LHCN-M2 (cell line): ENCODE measurements at places on chromosomes 1 and 21. TPM values are rescaled to one million over a fixed set of nuclear protein-coding genes. Genes with fewer than 3 reads are reported as not detected.
A peak's percentile ranks its signal among the peaks of the same experiment; 100 is the strongest.

The LMX1A gene
- total RNA-seq = not detected in 2 replicates

- DNase-seq = no peak
Measured at GRCh38 chr1:229582011-229582694, 23.6 kb upstream of the ABCB10 start.

The LCA5L gene
- 0.58 and 0.98 TPM in 2 replicates for total RNA-seq

- DNase-seq = no peak
Measured at GRCh38 chr1:209755926-209756614, at the start of gene TRAF3IP3. TSS of gene TRAF3IP3 (plus strand) at chr1:209756053. CDS start at chr1:209760040, 3,987 bp downstream.

DNA sequence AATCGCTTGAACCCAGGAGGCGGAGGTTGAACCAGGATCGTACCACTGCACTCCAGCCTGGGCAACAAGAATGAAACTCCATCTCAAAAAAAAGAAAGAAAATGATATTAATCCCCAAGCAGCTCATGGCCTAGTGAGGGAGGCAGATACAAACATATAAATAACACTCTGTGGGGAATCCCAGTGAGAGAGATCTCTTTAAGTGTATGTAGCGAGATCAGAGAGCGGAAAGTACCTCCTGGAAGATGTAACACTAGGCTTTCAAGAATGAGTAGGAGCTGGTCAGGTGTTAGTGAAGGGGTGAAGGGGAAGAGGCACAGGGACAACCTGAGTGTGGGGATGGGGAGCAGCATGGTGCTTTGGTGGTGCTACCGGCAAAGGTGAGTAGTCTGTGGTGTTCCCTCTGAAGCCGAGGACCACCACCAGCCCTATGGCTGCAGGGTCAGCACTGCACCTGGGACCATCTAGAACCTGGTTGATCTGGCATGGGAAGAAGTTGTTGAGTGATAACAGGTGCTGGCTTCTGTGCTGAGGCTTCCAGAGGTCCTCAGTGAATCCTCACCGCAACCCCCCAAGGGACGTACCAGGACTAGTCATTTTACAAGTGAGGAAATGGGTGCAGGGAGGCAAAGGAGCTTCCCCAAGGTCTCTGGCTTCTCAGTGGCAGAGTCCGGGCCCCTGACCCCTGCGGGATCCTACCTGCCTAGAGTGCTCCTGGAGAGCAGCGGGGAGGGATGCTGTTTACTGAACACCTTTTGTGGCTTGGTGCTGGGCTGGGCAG, 367.6 kb upstream of the VAMP3 start:
- no peak for DNase-seq

The HAPLN2 gene
- not detected in 2 replicates for total RNA-seq

- no peak for DNase-seq
Measured at GRCh38 chr21:14088391-14088790, 122.4 kb downstream of the LIPI start.

- no peak for DNase-seq
Measured at GRCh38 chr1:214823311-214824117, 220.5 kb downstream of the CENPF start.

- DNase-seq = no peak
Measured at GRCh38 chr1:28374297-28374696, 4.8 kb downstream of the PHACTR4 start.

DNA sequence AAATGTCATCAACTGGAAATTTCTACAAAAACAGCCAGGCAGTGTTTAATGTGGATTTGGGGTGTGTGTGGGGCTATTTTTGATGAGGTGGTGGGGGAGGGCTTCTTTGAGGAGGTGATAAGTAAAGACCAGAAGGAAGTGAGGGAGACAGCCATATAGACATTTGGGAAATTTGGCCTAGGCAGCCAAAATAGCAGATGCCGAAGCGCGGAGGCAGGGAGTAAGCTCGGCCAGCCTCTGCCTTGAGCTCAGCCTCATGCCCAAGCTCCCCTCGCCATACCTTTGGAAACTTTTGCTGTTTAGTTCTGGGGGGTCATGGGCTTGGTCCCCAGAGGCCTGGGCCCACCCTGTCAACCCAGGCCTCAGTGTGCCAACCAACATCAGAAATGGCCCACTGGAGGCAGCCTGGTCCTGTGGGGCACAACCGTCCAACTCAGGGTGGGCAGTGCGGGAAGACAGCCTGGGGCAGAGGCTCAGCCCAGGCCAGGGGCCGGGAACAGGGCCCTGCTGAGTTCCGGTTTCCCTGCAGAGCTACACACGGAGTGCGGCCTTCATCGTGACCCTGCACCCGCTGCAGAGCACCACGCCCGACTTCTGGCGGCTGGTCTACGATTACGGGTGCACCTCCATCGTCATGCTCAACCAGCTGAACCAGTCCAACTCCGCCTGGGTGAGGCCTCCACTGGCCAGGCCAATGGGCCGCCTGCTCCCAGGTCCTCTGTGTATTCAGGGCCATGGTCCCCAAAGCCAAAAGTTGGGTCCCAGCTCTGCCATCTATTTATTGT, 84.0 kb downstream of the PTPRU start:
- no peak for DNase-seq

The PSMB4 gene
- 238 and 258 TPM in 2 replicates for total RNA-seq

DNA sequence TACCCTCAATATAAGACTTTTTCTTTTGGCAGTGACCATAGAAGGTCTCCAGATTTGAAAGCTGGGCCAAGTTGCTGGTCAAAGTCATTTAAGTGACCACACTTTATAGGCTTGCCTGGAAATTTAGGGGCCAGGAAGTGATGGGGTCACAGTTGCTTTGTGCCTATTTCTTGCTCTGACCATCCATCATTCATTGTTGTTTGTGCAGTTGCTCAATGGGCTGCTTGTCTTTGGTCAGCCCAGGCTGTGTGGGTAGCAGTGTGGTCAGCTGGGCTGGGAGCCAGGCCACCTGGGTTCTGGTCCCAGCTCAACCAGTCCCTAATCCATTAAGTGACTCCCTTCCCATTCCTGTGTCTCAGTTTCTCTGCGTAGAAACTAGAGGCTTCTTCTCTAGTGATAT, 2.1 kb upstream of the OTUD7B start:
- peak; percentile 86 for DNase-seq

GRCh38 chr1:8352471-8352845, 34.5 kb downstream of the SLC45A1 start:
- DNase-seq = no peak

DNA sequence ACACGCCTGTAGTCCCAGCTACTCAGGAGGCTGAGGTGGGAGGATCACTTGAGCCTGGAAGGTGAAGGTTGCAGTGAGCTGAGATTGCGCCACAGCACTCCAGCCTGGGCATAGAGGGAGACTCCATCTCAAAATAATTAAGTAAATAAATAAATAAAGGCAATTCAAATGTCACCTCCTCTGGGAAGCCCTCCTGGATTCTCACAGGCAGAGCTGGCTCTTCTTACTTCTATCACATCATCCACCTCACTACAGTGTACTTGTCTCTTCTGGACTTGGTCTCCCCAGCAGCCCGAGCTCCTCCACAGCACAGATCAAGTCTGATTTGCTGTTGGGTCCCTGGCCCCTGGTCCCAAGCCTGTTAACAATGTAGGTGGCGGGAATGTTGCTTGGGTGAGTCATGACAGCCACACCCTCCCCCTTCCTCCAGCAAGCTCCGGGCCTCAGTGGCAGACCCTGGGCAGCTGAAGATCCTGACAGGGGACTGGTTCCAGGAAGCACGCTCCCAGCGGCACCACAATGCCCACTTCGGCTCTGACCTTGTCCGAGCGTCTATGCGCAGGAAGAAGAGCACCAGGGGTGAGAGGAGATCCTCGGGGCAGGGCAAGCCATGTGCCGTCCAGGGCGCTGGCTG, 5.3 kb downstream of the SYTL1 start:
- no peak for DNase-seq

DNA sequence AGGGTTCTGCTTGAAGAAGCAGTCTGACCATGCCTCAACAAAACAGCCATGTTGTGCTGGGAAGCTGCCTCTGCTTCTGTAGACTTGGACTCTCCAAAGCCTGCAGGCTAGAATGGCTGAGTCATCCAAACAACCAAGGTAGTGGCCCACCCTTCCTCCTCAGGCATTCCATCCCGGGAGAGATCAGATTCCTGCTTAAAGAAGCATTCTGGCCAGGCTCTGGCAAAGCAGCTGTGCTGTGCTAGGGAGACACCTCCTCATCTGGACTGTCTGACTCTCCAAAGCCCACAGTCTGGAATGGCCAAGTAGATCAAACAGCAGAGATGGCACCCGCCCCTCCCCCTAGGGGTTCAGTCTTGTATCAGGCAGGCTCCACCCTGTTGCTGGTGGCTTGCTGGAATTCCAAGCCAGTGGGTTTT, 38.3 kb upstream of the F3 start:
- DNase-seq = peak; percentile 90

The GLIS1 gene
- 3.7 and 4.6 TPM in 2 replicates for total RNA-seq

- DNase-seq = no peak
Measured at GRCh38 chr1:27141266-27142003, 13.5 kb downstream of the SLC9A1 start.

The FCGR1A gene
- not detected in 2 replicates for total RNA-seq

The EYA3 gene
- total RNA-seq = 14.3 and 15.2 TPM in 2 replicates

The LCE1E gene
- not detected in 2 replicates for total RNA-seq

The CR1L gene
- not detected in 2 replicates for total RNA-seq

The PCBP3 gene
- 2.8 and 3.8 TPM in 2 replicates for total RNA-seq

GRCh38 chr1:170562646-170563338, 30.8 kb downstream of the GORAB start:
- DNase-seq = peak; percentile 88

- DNase-seq = peak; percentile 67
Measured at GRCh38 chr1:89516055-89516454, 8.6 kb upstream of the LRRC8B start.

The TCHHL1 gene
- not detected in 2 replicates for total RNA-seq

GRCh38 chr1:247317702-247318101, 14.0 kb downstream of the ZNF496 start:
- DNase-seq = no peak

The TRIM17 gene
- total RNA-seq = not detected in 2 replicates

The OR2L8 gene
- total RNA-seq = not detected in 2 replicates

GRCh38 chr1:53546409-53547155, 87.4 kb downstream of the DMRTB1 start:
- DNase-seq = no peak

DNA sequence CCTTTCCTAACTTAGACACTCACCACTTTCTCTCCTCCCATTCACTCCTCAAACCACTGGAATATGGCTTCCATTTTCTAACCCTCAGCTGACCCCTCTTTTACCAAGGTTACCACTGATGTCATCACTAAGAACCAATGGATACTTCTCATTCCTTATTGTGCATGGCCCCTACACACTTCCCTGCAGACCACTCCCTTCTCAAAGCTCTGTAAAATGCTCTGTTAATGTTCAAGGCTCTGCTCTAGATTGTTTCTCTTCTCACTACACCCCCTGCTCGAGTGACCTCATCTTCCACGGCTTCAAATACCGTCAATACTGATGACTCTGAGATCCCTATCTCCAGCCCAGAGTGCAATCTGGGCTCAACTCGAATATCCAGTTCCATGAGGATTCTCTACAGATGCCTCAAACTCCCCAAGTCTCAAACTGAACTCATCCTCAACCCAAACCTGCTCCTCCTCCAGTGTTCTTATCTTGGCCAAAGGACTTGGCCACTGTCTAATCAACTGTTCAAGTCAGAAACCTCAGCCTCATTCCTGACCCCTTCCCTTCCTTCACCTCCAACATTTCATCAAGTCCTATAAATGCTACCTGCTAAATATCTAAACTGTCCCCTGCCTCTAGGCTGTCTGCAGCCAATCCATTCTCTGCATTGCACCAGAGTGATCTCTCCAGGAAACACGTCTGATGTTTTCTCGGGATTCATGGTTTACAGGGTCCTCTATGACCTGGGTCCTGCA, 41.3 kb upstream of the BMP8B start:
- DNase-seq = no peak

DNA sequence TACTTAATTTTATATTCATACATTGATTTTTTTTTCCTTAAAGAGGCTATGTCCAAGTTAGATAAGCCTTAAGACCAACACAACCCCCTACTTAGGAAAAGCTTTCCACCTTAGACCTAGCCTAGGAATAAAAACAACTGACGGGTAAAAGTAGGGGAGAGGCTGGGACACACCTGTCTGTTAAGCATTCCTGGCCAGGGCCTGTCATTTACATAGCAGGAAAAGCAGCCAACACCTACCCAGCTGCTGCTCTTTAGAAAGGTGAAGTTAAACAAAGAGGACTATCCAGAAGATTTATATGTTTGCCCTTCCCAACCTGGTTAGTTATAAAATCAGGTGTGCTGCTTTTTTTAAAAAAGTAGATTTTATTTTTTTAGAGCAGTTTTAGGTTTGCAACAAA, 29.1 kb upstream of the SAMD13 start:
- no peak for DNase-seq

DNA sequence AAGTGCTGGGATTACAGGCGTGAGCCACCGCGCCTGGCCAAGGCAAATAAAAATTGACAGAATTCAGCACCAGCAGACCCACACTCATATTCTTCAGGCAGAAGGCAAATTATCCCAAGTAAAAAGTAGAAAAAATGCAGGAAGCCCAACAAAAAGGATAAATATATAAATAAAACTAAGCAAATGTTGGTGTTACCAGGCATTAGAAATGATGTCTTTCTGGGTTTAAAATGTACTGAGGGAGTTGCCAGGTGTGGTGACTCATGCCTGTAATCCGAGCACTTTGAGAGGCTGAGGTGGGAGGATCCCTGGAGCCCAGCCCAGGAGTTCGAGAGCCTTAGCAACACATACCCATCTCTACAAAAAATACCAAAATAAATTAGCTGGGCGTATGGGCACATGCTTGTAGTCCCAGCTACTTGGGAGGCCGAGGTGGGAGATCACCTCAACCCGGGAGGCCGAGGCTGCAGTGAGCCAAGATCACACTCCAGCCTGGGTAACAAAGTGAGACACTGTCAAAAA, 6.3 kb downstream of the INTS11 start:
- DNase-seq = peak; percentile 95
